Right ventricle myocardium inferior (tissue), 1 donor: ENCODE measurements at places on chromosomes 7 and 10. TPM values are rescaled to one million over a fixed set of nuclear protein-coding genes. Genes with fewer than 3 reads are reported as not detected.

The GSTO2 gene
- total RNA-seq = 0.70 TPM

The TAS2R3 gene
- 0.43 TPM for total RNA-seq

The VSIR gene
- total RNA-seq = 140 TPM

DNA sequence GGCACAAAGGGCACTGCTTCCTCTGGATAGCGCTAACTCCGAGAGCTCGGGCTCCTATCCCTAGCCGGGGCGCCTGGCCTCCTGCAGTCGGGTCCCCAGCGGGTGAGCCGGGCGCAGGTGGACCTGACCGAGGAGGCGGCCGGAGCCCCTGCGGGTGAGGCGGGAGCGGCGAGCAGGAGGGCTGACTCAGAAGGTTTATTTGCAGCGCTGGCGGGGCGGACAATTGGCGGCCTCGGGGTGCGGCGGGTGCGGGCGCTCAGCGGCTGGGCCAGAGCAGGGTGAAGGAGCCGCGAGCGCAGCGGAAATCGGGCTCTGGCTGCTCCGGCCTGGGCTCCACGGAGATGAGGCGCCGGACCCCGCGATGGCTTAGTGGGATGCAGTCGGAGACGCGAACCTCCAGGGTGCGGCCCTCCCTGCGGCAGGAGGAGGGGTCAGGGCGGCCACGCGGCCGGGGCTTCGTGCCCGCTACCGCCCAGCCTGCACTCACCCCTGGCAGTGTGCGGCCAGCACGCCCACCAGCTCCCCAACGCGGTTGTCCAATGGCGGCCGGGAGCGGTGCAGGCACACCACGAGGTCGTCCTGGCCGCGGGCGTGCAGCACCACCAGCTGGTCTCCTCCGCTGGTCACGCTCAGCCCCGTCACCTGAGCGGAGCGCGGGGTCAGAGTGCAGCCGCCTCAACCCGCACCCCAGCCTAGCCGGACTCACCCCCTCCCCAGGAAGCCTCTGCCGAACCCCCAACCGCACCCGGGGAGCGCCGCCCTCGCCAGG is 16.1 kb downstream of the MYO1G start:
- no peak for DNase-seq

DNA sequence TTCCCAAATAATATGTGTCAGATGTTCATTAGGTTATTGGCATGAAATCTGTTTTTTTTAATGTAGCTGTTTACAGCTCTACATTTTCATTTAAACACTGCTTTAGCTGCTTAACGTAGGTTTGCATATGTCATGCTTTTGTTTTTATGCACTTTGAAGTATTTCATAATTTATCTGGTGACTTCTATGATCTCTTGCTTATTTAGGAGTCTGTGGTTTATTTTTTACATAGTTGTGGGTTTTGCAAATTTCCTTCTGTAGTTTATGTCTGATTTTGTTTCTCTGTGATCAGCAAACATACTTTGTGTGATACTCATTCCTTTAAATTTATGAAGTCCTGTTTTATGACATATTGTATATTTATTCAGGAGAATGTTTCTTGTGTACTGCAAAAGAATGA is 606.5 kb upstream of the PFKP start:
- no peak for DNase-seq

DNA sequence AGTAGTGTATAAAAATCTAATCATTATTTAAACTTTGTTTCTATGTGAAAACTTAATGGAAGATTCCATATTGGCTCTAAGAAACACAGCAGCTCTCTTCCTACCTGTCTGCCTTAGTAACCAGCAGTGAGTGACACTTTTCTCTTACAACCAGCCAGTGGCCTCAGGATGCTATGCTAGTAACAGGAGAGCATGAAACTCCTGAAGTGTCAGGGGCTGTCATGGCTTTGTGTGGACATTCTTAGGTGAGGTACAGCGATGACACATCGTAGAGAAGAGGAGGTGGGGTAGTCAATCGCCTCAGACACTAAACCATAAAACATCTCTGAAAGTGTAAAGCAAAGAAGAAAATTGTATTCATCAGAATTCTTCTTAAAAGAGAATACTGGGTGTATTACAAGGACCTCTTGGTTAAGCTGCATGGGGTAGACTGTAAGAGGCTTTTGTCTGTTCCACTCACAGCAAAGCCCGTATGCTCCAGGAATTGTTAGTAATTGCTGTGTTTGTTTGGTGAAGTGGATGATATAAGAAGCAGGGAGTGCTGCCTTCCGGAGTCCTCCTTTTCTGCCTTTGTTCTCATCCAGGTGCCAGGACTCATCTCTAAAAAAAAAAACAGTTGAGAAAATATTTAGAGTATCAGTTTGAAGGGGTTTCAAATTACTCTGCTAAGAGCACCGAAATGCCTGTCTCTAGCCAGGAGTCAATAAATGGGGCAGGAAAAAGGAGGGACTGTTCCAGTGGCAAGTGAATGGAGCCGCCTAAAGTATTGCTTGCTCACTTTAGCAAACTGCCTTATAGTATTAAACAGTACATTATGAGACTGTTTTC is 518.8 kb downstream of the CNTNAP2 start:
- no peak for DNase-seq
